Activated gamma-delta T cell treated with anti-CD3 and anti-CD28 coated beads, Interleukin-2, amount 50 U/mL, for 16 hours (primary cell): ENCODE measurements at places on chromosomes 16 and 17.

- no peak for DNase-seq
Measured at GRCh38 chr17:21389394-21389793, 13.2 kb downstream of the KCNJ12 start.

GRCh38 chr16:799111-799947 is 1.2 kb downstream of the GNG13 start:
- DNase-seq, result no peak

GRCh38 chr17:77235370-77235941 is 94.7 kb downstream of the SEC14L1 start:
- DNase-seq, result no peak

- no peak for DNase-seq
Measured at GRCh38 chr16:4681471-4682083, 11.8 kb upstream of the NUDT16L1 start.

GRCh38 chr17:36463916-36464764 is 22.3 kb upstream of the ZNHIT3 start:
- DNase-seq, result no peak

DNA sequence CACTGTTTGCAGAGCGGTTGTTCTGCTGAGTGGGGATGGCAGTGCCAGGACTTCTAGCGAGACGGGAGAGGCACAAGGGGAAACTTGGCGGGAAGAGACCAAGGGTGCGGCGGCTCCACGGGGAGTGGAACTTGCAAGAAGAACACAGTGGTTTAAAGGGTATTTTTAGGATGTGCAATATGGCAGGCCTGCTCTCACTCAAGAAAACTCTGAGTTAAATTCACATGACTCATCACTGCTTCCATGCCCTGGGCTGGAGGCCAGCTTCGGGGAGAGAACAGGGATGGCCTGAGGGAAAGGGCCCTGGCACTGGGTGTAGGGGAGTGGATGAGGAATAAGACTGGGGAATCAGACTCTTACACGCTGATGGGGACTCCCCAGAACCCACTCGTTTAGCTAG is 13.3 kb upstream of the CD300LD start:
- DNase-seq, result no peak

DNA sequence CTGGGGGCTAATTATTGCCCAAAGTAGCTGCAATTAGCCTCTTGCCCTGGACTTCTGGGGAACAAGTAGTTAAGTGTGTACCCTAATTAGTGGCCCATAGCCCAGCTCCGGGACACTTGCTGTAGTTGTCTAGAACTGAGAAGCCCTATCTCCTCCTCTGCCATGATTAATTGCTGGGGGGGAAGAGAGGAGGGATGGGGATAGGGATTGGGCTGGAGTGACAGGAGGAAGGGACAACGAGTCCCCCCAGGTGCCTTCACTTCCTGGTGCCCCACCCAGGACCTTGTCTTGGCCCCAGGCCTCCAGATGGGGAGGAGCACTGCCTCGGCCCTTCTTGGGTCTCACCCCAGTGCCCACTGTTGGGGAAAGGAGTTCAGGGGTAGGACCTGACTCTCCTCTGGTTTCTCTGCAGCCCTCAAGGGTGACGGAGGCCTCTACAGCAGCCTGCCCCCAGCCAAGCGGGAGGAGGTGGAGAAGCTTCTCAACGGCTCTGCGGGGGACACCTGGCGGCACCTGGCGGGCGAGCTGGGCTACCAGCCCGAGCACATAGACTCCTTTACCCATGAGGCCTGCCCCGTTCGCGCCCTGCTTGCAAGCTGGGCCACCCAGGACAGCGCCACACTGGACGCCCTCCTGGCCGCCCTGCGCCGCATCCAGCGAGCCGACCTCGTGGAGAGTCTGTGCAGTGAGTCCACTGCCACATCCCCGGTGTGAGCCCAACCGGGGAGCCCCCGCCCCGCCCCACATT is 17.4 kb downstream of the NGFR start:
- DNase-seq, result no peak

DNA sequence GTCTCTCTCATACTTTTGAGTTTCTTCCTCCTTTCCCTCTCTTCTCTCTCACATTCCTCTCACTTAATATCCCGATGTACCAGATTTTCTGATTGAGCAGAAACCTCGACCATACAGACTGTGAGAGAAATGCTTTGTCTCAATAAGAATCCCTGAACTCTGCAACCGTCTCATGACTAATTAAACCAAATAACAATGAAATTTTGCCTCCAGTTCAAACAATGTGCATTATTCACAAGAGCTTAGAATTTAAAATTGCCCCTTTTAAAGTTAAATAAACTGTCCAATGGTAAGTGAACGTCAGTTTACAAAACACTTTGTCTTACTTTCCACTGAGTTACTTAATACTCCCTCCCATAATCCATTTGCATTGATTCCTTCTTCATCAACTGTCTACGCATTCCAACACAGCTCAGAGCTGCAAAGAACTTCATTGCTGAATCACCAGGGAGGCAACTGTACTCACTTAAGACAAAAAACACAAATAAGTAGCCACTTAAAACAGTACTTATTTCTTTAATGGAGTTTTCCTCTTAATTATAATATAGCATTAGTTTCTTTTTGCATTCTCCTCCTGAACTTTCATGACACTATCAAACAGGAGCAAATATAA is 4.9 kb downstream of the CDH11 start:
- no peak for DNase-seq

DNA sequence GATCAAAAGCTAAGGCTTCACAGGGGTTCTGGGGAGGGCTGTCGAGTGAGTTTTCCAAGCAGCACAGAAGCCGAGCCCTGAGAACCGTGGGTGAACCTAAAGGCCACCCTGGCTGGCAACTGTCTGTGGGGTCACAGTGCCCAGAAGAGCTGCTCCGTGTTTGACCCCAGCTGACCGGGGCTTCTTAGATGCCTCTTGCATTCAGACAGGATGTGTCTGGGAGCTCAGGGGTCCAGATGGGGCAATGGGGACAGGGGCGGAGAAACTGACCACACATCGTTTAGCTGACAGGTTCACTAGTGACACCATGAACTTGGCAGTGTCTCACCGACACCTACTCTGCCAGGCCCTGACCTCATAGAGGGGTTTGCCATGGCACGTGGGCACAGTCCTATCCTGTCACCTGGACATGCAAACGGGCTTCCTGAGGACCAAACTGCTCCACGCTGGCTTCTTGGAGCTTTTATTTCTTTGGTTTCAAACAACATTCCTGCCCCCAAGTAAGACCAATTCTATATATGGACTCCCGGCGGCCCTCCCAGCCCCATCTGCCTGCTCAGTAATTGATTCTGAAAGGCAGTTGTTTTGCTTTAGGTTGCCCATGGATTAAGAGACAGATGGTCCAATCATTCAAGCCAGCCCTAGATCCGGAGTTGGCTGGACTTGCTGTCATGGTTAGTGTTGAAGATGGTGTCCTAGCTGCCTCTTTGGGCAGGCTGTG is 22.2 kb downstream of the WSCD1 start:
- no peak for DNase-seq

DNA sequence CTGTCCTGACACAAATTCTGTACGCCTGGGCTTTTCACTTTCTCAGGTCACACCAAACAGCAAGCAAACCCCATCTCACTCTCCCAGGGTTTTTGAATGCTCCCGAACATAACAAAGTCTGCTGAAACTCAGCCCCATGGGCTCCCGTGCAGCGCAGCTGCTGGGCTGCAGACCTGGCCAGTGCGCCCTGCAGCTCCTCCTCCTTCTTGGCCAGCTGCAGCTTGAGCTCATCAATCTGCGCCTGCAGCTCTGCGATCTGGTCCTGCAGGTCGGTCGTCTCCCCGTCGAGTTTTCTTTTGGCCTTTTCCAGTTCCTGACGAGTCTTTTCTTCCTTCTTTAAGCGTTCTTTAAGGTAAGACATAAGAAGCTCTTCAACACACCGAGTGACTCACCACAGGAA is 70.5 kb downstream of the NDEL1 start:
- DNase-seq, result no peak

GRCh38 chr16:30925995-30926811 is 2.8 kb downstream of the FBXL19 start:
- DNase-seq, result no peak

- no peak for DNase-seq
Measured at GRCh38 chr17:30997842-30998241, 27.0 kb downstream of the RNF135 start.

DNA sequence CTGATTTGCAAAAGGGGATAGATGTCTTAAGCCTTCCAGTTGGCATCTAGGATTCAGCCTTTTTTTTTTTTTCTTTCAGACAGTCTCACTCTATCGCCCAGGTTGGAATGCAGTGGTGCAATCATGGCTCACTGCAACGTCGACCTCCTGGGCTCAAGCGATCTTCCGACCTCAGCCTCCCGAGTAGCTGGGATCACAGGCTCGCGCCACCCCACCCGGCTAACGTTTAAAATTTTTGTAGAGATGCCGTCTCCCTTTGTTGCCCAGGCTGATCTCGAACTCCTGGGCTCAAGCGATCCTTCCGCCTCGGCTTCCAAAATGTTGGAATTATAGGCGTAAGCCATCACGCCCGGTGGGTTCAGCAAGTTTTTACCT is 571 bp upstream of the CCP110 start:
- DNase-seq, result no peak

DNA sequence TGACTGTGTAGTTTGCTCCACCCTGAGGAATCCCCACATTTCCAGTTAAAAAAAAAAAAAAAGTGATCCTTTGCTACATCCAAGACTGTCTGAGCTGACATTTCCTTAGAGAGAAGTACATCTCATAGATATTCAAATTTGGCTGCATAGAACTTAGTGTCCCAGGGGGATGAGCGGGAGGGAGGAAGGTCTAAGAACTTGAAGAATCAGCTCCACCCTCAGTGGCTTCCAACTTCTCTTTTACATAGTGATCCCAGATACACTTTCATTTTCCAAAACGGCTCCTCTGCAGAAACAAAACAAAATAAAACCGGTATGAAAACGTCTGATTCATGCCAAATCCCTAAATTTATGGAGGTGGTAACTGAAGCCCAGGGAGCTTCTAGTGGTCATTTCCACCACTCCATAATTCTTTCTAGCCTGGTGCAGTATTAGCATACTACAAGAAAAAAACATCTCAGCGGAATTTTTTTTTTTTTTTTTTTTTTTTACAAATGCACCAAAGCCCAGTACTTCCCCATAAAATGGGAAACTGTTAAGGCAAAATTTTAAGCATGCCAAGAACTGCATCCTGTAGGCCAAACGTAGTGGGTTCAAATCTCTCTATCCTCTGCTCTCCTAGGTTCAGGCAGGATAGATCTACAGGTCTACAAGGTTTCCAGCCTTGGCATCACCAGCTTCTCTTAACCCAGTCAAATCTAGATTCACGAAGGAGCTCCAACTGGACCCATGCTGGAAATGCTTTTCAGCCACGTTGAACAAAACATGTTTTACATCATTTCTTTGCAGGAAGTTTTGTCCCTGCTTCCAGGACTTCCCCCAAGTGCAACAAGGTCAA is 29.3 kb downstream of the MAF start:
- no peak for DNase-seq

DNA sequence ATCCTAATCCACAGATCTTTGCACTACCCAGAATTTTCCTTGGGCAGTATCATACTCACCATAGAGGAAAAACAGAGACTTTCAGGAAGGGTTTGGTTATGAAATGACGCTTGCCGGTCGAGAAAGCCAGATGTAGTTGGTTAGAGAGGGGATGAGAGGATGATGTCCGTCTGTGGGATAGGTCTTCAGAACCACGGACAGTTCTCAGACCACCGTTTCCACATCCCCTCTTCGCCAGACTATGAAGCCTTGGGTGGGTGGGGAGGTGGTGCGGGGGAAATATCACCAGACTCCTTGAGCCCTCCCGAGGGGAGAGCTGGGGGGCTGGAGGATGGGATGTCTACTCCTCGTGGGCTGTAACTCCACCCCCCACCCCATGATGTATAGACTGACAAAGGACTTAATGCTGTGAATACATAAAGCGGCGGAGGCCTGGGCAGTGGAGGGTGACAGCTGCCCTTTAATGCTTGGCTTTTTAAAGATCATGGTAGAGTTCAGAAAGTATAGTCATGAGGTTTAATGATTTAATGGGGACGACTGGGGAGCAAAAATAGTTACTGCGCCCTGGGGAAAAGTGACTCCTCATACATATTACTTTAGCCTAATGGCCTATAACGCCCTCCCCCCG is 96.6 kb downstream of the MRM1 start:
- no peak for DNase-seq

GRCh38 chr16:49969091-49970030 is 55.7 kb upstream of the CNEP1R1 start:
- no peak for DNase-seq

DNA sequence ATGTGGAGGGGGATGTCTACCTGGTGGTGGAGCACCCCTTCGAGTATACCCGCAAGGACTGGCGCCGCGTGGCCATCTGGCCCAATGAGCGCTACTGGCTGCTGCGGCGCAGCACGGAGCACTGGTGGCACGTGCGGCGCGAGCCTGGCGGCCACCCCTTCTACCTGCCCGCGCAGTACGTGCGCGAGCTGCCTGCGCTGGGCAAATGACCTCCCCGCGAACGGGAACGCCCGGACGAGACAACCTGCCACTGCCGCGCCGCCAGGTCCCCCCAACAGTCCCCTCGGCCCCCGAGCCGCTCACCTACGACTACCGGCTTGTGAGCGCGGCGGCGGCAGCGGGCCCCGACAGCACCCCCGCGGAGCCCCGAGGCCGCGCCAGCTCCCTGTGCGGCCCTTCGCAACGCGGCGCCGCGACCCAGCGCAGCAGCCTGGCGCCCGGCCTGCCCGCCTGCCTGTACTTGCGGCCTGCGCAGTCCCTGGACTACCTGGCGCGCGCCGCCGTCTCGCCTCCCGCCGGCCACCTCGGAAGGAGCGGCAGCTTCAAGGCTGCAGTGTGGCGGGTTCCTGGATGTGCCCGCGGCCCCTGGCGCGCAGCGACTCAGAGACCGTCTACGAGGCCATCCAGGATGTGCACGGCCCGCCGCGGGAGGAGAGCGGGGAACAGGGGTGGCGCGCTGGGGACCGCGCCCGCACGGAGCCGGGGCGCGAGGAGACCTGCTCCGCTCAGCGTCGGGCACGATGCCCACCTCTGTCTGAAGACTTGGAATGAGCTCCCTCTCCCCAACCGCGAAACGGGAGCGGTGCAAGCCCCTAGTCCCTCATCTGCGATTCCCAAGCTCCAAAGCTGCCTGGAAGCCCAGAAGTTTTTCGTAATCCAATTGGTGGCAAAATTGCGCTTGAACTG is 48.7 kb upstream of the AMZ2 start:
- no peak for DNase-seq

GRCh38 chr17:66716236-66717026 is 118.5 kb upstream of the CACNG5 start:
- DNase-seq, result no peak

- no peak for DNase-seq
Measured at GRCh38 chr17:36485805-36486203, 677 bp upstream of the ZNHIT3 start.

DNA sequence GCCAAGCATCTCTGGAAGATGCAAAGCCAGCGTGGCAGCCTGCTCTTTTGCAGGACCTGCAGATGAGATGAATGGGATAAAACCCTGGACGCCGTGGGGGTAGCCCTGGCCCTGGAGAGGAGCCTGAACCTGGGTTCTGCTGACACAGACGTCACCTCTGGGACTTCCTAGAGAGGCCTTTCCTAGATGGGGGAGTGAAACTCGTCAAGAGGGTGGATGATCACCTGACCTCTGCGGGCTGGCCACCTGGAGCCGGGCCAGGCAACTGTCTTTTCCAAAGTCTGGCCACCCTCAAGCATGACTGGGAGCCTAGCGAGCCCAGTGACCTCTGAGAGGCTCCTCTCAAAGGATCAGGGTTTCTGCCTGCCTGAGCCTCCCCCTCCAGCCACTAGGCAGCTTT is 529.0 kb downstream of the KCNJ18 start:
- DNase-seq, result no peak
